Esophagus squamous epithelium (tissue), 5 donors: ENCODE measurements at places on chromosomes 6 and 20. TPM values are rescaled to one million over a fixed set of nuclear protein-coding genes. Genes with fewer than 3 reads are reported as not detected.

GRCh38 chr20:13545790-13546189 is 92.9 kb downstream of the TASP1 start:
- no peaks in the 10 kb centered on the region for H3K4me1 ChIP-seq
- no peak for DNase-seq
- no peaks in the 10 kb centered on the region for H3K36me3 ChIP-seq
- H3K27ac ChIP-seq: no peak overlapping the region
- H3K27me3 ChIP-seq: no peaks in the 10 kb centered on the region
- H3K4me3 ChIP-seq: no peak overlapping the region

GRCh38 chr6:83152913-83153312 is 40.2 kb downstream of the PGM3 start:
- H3K4me1 ChIP-seq: no peaks in the 10 kb centered on the region
- no peak for DNase-seq
- H3K4me3 ChIP-seq: no peak overlapping the region
- no peaks in the 10 kb centered on the region for H3K27me3 ChIP-seq
- H3K27ac ChIP-seq: no peak overlapping the region

DNA sequence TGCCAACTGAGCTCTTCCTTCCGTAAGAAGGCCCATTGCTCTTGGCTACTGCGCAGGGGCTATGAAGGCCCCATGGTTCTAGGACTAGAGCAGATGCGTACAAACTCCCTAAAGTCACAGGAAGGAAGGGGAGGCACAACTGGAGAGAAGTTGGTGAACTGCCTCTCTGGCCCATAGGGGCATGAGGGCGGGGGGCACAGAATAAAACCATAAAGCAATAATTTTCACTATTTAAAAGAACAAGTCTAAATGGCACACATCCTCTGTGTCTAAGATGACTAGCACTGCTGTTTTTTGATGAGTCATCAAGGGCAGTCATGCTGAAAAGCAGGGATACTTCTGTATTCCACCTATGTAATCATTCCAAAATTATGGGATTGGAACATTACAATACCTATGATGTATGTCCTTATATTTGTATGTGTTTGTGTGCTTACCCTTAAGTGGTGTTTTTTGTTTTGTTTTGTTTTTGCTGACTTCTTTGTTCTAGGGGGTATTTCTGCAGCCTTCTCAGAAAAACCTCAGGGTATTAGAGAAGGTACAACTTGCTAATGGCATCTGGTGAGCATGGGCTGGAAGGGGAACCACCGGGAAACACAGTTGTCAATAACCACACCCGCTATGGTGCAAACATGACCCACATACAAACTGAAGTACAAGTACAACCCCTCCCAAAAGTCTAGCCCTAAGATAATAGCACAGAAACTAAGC is 36.9 kb downstream of the B4GALT5 start:
- no peak for DNase-seq
- H3K27me3 ChIP-seq: no peaks in the 10 kb centered on the region
- no peak overlapping the region for H3K4me3 ChIP-seq
- H3K4me1 ChIP-seq: peaks cover 98% of the 10 kb centered on the region

- DNase-seq: no peak
- no peak overlapping the region for H3K4me3 ChIP-seq
- H3K4me1 ChIP-seq: peaks cover 7% of the 10 kb centered on the region
- H3K27ac ChIP-seq: no peak overlapping the region
Observed at GRCh38 chr6:1597924-1598323, 11.8 kb upstream of the FOXC1 start.

DNA sequence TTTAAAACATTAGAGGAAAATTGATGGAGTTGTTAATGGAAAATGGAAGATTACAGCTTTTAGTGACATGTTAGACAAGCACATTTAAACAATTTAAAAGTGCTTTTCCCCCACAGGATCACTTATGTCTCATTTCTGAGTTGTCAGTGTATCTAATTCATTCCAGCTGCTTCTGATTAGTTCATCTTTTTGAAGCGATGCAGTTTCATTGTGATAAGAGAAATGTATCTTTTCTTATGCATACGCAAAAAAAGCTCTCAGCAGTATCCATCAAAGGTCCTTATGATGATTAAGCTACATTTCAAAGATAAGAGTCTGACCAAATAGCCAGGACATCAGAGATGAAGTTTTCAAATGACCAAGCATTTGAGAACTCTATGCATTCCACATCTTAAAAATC is 572.6 kb upstream of the SYNCRIP start:
- H3K4me3 ChIP-seq: no peak overlapping the region
- H3K27ac ChIP-seq: no peak overlapping the region

DNA sequence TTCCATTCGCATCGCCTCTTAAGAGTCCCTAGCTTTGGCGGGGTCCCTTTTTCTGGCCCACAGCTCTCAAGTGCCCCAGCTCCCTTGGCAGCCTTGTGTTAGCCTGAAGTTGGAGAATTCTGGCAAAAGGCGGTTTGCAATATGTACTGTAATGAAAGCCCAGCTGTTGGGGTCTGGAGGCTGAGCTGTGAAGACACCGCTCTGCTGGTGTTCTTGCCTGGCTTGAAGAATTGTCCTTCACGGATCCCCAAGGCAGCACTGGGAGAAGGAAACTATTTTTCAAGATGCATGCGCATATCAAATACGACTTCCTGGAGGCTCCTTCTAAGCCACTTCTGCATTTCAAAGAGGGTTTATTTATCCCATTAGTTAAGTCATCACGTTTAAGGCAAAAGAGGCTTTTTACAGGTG is 21.4 kb upstream of the CITED2 start:
- no peaks in the 10 kb centered on the region for H3K36me3 ChIP-seq
- no peak for DNase-seq
- H3K27ac ChIP-seq: no peak overlapping the region
- no peaks in the 10 kb centered on the region for H3K27me3 ChIP-seq

The PPP1R3G gene
- total RNA-seq: 1.9 TPM

DNA sequence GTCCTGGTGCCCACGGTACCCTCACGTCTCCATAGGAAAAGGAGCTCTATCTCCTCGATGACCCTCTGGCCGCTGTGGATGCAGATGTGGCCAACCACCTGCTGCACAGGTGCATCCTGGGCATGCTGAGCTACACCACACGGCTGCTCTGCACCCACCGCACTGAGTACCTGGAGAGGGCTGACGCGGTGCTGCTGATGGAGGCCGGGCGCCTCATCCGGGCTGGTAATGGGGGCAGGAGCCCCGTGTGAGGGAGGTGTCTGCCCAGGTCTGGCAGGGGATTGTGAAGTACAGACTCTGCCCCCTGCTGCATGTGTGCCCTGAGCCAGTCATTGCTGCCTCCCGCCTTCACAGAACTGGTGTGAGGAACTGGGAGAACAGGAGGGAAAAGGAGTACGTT is 12.4 kb downstream of the DLK2 start:
- no peaks in the 10 kb centered on the region for H3K27me3 ChIP-seq
- H3K27ac ChIP-seq: no peak overlapping the region
- peaks cover 100% of the 10 kb centered on the region for H3K36me3 ChIP-seq
- H3K4me3 ChIP-seq: no peak overlapping the region

DNA sequence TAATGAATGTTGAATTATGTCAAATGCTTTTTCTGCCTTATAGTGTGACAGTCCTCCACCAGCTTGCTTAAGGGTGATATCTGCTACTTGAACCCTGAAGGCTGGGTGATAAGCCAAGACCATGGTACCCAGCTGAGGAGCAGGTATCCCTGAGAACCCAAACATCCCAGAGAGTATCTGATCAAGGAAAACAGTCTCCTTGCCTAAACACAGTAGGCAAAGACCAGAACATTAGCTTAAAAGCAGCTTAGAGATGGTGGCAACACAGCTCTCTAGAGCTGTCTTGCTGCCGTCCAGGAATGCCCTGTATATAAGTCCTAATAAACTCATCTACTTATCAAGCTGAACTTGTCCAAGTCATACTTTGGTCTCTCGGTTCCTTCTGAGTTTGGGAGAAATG is 127.7 kb upstream of the PRSS16 start:
- no peaks in the 10 kb centered on the region for H3K4me1 ChIP-seq
- DNase-seq: no peak
- H3K27ac ChIP-seq: no peak overlapping the region
- no peaks in the 10 kb centered on the region for H3K36me3 ChIP-seq
- H3K27me3 ChIP-seq: no peaks in the 10 kb centered on the region

- H3K4me1 ChIP-seq: no peaks in the 10 kb centered on the region
- no peak overlapping the region for H3K4me3 ChIP-seq
- DNase-seq: no peak
Observed at GRCh38 chr6:162245830-162246420, 481.6 kb downstream of the PRKN start.

GRCh38 chr20:60192326-60192725 is 234.1 kb downstream of the CDH26 start:
- no peaks in the 10 kb centered on the region for H3K36me3 ChIP-seq
- H3K27ac ChIP-seq: no peak overlapping the region
- peaks cover 6% of the 10 kb centered on the region for H3K27me3 ChIP-seq
- H3K4me1 ChIP-seq: no peaks in the 10 kb centered on the region
- DNase-seq: no peak
- no peak overlapping the region for H3K4me3 ChIP-seq

The MLIP gene
- total RNA-seq: 1.9 TPM

- no peaks in the 10 kb centered on the region for H3K27me3 ChIP-seq
- no peaks in the 10 kb centered on the region for H3K4me1 ChIP-seq
- no peak overlapping the region for H3K4me3 ChIP-seq
- no peaks in the 10 kb centered on the region for H3K36me3 ChIP-seq
Observed at GRCh38 chr6:112409311-112409710, 62.2 kb downstream of the RFPL4B start.

DNA sequence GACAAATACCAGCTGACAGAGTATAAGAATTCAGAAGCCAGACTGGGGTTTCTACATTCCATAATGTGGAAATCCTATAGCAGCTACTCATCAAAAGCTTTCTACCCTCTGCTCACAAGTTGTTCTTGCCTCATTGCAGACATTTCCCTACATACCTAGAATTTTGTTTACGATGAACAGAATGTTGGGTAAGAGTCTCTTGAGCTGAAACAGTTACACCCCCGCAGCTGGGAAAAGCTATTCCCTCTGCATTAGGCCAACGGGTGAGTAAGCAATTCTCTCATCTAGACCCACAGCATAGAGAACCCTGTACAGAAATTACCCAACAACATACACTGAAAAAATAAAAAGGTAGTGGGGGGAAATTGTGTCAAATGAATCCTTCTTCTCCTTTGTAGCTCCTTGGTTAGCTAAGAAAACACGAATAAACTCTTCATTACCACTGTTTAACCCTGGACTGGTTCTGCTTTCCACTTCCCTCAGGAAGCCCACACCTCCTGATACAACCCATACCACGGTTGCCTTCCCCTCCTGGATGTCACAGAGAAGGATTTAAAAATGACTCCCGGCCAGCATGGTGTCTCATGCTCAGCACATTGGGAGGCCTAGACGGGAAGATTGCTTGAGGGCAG is 215.0 kb upstream of the SHLD1 start:
- DNase-seq: no peak
- no peaks in the 10 kb centered on the region for H3K27me3 ChIP-seq
- no peaks in the 10 kb centered on the region for H3K36me3 ChIP-seq
- H3K27ac ChIP-seq: no peak overlapping the region
- H3K4me1 ChIP-seq: no peaks in the 10 kb centered on the region

The MDFI gene
- total RNA-seq: 105 TPM

DNA sequence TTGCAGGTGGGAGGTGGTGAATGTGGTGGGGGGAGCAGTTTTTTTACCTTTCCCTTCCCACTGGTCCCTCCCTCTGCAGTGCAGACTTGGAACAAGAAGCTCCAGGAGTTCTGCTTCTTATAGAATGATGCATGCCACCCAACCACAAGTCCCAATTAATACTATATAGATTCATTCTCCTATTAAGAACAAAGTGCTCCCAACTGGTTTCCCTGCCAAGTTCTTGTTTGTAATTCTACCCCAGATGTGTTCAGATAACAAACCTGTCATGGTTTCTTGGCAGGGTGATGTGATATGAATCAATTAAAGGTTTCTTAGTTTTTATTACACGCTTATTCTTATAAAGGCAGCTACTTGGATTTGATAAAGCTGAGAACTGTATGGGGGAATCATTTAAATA is 23.9 kb downstream of the HDDC2 start:
- H3K27me3 ChIP-seq: no peaks in the 10 kb centered on the region
- DNase-seq: no peak
- H3K4me3 ChIP-seq: no peak overlapping the region

DNA sequence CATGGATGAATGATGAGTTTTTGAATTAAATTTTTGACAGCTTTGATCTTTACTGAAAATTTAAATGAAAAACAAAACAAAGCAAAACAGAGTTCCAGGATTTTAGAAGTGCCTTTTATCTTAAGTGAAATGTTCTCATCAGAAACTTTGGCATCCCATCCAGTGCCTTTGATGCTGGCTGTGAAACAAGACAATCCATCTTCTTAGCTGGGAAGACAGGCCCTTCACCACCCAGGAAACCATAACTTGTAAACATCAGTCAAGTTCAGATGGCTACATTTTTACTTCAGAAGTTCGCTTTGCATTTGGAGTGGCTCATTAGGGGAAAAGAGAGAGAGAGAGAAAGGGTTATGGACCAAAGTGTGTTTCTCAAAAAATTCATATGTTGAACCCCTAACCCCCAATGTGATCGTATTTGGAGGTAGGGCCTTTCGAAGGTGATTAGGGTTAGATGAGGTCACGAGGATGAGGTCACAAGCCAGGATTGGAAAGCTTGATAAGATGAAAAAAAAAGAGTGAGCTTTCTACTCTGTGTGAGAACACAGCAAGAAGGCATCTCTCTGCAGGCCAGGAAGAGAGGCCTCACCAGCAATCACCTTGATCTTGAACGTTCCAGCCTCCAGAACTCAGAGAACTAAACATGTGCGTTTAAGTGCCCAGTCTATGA is 366.5 kb downstream of the PRKN start:
- no peaks in the 10 kb centered on the region for H3K36me3 ChIP-seq
- H3K27ac ChIP-seq: no peak overlapping the region
- no peaks in the 10 kb centered on the region for H3K27me3 ChIP-seq
- no peak overlapping the region for H3K4me3 ChIP-seq
- no peak for DNase-seq

- no peaks in the 10 kb centered on the region for H3K36me3 ChIP-seq
- H3K27me3 ChIP-seq: no peaks in the 10 kb centered on the region
- no peak overlapping the region for H3K4me3 ChIP-seq
- H3K27ac ChIP-seq: peak overlapping the region; percentile 66
- DNase-seq: no peak
Observed at GRCh38 chr6:30847971-30848436, 36.3 kb upstream of the DDR1 start.

DNA sequence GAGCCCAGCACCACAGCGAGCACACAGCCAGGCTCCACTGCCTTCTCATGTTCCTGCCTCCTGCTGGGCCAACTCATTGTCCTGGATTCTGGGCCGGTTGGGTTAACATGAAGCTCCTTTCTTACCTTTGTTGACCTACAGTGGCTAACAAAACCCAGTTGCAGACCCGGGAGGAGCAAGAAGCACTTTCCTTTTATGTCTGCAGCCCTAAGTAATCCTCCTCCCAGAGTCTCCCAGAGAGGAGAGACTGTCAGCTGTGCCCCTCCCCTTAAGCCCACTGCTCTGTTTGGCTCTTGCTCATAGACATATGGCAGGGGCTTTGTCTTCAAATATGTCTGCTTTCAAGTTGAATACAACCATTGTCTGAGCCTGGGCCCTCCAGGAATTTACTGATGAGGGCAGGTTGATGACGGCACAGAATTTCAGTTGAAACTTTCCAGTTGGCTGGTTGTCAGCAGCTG is 55.2 kb downstream of the PSMB1 start:
- H3K4me1 ChIP-seq: no peaks in the 10 kb centered on the region
- H3K36me3 ChIP-seq: no peaks in the 10 kb centered on the region
- H3K27ac ChIP-seq: no peak overlapping the region
- no peak for DNase-seq
- H3K4me3 ChIP-seq: no peak overlapping the region

The PRRT1 gene
- 0.35 TPM for total RNA-seq

- no peak for DNase-seq
- no peaks in the 10 kb centered on the region for H3K4me1 ChIP-seq
- peaks cover 6% of the 10 kb centered on the region for H3K27me3 ChIP-seq
Observed at GRCh38 chr20:38216201-38216600, 44.3 kb downstream of the KIAA1755 start.

- no peak overlapping the region for H3K27ac ChIP-seq
- no peak overlapping the region for H3K4me3 ChIP-seq
Observed at GRCh38 chr6:98560841-98561240, 273.5 kb upstream of the POU3F2 start.
